Bladder microvascular endothelial cell (primary cell): ENCODE measurements at places on chromosomes 12 and 14. TPM values are rescaled to one million over a fixed set of nuclear protein-coding genes. Genes with fewer than 3 reads are reported as not detected.

TUBA1A gene
- 608 and 1,094 TPM in 2 replicates for total RNA-seq

DIO3 gene
- not detected in 2 replicates for total RNA-seq

CMA1 gene
- total RNA-seq, result not detected in 2 replicates

CLEC4A gene
- total RNA-seq, result 0.19 TPM in 1 of 2 replicates, not detected in the other

ABCD4 gene
- 43.2 and 50.6 TPM in 2 replicates for total RNA-seq

ZFHX2 gene
- total RNA-seq, result under 0.01 and 1.0 TPM in 2 replicates

KRT79 gene
- not detected in 2 replicates for total RNA-seq
